ENCODE measurements at places on chromosomes 5 and 9.

- no peak for DNase-seq
These were observed 289.9 kb downstream of the RAB3C start for GRCh38 chr5:58872670-58873273.

- peak; percentile 92 for DNase-seq
These were observed 837.7 kb upstream of the ZNF608 start for GRCh38 chr5:125584140-125584520.

GRCh38 chr9:77604316-77604715 lies 43.8 kb downstream of the GNA14 start:
- no peak for DNase-seq

DNA sequence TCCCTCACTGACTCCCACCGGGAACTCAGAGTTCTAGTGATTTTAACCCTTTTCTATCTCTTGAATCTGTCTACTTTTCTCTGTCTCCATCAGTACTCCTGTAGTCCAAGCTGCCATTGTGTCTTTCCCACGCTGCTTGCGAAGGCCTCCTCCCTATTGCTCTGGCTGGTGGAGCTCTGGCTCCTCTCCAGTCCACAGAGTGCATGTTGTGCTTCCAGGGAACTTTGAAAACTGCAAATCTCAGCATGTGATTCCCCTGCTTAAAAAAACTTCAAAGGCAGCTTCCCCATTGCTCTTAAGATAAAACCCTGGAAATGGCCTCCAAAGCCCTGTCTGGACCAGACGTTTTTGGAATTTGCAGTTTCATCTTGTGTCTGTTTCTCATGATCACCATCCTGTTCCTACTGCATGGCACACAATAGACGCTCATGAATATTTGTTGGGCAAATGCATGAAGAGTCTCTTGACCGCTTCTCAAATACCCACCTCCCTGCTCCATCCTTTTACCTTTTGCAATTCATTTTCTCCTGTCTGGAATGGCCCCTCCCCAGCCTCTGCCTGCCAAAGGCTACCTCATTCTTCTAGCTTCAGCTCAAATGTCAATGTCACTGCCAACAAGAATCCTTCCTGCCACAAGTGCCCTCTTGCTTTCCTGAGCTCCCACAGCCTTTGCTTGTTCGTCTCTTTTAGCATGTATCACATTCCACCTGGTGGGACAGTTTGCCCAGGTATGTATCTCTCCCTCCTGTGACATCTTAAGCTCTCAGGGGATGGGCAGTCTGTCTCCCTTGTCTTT lies 293.2 kb downstream of the ARHGAP26 start:
- DNase-seq: peak; percentile 73

- DNase-seq: peak; percentile 89
These were observed 660.8 kb downstream of the TLE1 start for GRCh38 chr9:81028504-81028903.

GRCh38 chr5:173045474-173045873 lies 10.7 kb upstream of the CREBRF start:
- DNase-seq: no peak

GRCh38 chr9:128415281-128415680 lies 5.4 kb upstream of the CERCAM start:
- DNase-seq: no peak

DNA sequence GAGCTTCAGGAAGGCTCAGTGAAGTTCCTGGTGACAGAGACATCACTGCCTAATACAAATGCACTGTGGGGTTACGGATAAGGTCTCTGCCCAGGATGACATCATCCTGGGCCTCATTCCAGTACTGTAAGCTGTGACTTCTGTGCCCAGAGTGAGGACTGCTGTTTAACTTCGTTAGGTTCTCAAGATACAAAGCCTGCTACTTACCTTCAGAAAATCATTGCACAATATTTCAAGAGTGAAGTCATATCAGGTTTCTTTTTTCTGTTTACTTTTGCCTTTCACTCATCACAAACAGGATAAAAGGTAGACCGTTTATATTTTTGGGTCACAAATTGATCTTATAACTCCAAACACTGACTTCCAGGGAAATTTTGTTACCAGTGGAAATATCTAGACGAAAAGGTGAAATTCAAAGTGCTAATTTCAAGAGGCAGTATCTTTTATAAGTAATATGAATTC lies 241.2 kb downstream of the PIK3R1 start:
- DNase-seq: peak; percentile 38

DNA sequence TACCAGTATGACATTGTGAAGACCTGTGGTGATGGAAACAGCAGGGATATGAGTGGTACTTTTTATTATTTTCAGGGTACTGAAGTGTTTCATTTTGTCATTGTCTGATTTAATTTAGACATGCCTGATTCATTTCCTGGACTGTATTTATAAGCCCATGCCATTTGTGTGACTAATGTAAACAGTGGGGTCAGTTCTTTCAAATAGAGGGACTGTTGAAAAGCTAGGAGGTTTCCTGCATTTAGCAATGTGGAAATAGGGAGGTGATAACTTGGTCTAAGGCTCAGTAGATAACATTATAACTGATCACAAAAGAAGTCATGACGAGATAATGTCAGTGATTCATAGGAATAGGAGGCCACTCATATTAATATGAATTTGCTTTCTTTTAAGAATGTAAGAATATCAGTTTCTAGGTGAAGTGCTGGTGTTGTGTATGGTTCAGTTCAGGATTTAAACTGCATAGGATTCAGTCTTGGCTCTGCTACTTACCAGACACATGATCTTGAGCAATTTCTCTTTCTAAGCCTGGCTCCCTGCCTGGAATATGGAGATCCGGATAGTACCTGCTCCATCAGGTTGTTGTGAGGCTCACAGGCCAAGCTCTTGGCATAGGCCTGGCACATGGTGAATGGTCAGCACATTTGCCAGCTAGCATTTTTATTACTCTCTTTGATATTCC lies 7.5 kb downstream of the RASGRF2 start:
- peak; percentile 85 for DNase-seq

- no peak for DNase-seq
These were observed 113.2 kb downstream of the EGFLAM start for GRCh38 chr5:38371596-38371995.

- no peak for DNase-seq
These were observed 75.0 kb downstream of the TTC39B start for GRCh38 chr9:15231788-15232635.

GRCh38 chr9:121463026-121463807 lies 36.4 kb downstream of the GGTA1 start:
- peak; percentile 23 for DNase-seq

Measured in fibroblast of the aortic adventitia (primary cell).